ENCODE measurements at places on chromosomes 11 and 22. TPM values are rescaled to one million over a fixed set of nuclear protein-coding genes. Genes with fewer than 3 reads are reported as not detected.

The OR51B5 gene
- total RNA-seq, result not detected

The FREY1 gene
- not detected for total RNA-seq

DNA sequence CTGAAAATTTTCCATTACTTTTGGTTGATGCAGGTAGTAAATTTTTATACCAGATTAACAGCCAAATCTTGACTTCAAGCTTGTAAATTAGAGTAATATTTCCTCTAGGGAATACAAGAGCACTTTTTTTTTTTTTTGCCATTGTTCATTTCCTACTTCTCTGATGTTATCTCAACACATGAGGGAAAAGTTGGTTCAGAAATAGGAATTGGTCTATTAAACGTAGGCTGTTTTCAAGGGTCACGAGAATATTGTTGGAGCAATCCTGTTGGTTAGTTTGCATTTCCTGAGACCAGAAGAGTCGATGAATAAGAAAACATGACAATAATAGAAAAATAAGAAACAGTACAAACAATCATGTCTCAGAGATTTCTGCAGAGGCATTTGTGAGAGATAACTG is 453.9 kb upstream of the CCDC179 start:
- no peaks in the 10 kb centered on the region for H3K36me3 ChIP-seq
- DNase-seq, result no peak
- no peaks in the 10 kb centered on the region for H3K4me1 ChIP-seq
- H3K27me3 ChIP-seq, result no peaks in the 10 kb centered on the region
- H3K27ac ChIP-seq, result no peak overlapping the region

The KRTAP5-11 gene
- total RNA-seq, result not detected

The GLYAT gene
- total RNA-seq, result not detected
